ENCODE measurements at places on chromosomes 5 and 9.

- no peak for DNase-seq
Measured at GRCh38 chr9:72855321-72855720, 97.5 kb downstream of the ALDH1A1 start.

GRCh38 chr5:16579142-16579847 is 37.5 kb downstream of the RETREG1 start:
- no peak for DNase-seq

DNA sequence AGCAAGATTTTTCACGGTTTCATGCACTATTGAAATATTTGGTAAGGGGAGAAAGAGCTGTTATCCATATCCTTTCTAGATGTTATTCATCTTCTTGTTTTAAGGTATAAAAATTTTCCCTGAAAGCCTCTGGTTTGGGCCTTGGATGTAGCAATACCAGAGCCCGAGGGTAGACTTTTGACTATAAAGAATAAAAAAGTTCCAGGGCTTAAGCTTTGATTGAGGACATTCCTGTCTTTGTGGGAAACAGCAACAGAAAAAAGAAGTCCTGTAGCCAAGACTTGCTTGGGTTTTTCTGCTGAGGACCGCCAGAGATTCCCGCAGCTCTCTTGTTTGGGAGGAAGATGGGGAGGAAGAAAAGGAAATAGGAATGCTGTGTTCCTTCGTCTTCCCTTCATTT is 440.0 kb upstream of the WWC1 start:
- DNase-seq: no peak

- DNase-seq: no peak
Measured at GRCh38 chr9:68507130-68507805, 33.4 kb downstream of the TMEM252 start.

DNA sequence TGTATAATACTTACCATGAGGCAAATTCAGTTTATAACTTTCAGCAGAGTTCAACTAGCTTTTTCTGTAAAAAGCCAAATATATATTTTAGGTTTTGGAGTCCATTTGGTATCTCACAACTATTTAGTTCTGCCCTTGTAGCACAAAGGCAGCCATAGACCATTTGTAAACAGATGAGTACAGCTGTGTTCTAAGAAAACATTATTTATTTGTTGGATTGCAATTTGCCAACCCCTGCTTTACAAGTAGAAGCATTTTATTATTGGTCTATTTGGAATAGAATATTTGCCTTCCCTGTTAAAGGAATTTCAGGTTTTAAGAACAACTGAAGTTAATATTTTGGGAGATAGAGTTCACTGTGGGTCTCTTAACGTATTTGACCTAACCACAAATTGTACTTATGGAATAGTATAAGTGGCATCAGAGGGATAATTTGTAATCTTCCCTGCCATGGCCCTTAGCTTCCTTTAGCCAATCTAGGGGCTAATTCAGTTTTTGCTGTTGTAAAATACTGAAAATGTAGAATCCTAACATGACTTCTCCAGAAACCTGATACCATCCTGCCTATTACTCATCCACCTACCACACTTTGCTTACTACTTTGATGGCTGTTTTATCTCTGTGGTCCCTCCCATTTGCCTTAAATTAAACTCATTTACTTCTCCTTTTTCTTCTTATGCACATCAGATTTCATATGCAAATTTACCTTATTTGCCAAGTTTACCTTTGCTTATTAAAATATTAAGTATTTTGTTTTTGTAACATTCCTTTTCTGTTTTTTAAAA is 109.2 kb downstream of the DMXL1 start:
- no peak for DNase-seq

- DNase-seq: no peak
Measured at GRCh38 chr9:111429175-111429574, 55.0 kb downstream of the ECPAS start.

- DNase-seq: no peak
Measured at GRCh38 chr5:177389241-177390169, 5.3 kb downstream of the SLC34A1 start.

DNA sequence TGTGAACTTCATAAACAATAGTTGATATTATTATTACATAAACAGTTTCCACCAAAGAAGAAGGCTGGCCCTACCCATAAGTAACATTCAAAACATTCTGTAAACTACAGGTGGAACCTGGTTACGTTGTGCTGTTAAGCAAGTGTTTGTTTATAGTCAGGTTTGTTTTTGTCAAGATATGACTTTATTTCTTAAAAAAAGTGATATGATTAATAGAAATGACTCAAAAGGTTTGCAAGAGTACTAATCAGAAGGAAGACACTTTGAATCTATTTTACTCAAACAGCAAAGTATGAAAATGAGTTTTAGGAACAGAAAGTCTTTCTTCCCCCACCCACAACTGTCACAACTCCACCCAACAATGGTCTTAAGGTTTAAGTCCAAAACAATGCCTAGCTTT is 220.8 kb downstream of the PLK2 start:
- no peak for DNase-seq

GRCh38 chr9:124504530-124505005 is 2.6 kb downstream of the NR5A1 start:
- DNase-seq: no peak

- no peak for DNase-seq
Measured at GRCh38 chr5:73564675-73565074, 764 bp downstream of the ANKRA2 start.

All from activated gamma-delta T cell (primary cell).